ENCODE measurements at places on chromosomes 6 and 20.
A peak's percentile ranks its signal among the peaks of the same experiment; 100 is the strongest.

DNA sequence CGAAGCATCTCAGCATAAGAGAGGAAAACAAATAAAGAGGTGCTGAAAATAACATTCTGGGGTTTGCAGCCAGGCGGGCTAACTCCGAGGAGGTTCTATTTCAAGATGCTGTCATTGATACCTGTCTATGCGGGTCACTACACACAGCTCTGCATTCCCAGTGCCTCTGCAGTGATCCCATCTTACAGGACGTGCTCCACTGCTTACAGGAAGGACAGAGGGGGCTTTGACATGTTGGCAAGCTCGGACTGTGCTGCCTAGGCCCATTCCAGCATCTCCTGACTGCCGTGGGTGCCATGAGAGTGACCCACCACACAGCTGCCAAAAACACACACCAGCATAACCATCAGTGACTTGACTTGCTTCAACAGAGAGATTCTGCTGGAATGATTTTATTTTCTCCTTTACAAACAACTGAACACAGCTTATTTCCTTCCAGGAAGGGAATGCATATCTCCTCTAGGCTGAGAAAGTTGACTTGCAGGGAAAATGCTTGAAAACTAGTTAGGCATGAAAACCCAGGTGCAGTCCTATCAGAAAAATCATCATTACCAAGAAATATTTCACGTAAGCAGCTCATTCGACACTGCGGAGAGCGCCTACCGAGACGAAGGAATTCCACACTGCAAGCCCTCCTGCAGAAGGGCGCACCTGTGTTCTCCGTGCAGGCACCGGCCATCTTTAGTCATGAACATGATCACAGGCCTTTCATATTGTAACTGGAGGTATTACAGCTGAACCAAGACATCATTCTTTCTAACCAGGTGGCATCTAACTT, 62.5 kb downstream of the RAMACL start:
- peak; percentile 64 for DNase-seq

DNA sequence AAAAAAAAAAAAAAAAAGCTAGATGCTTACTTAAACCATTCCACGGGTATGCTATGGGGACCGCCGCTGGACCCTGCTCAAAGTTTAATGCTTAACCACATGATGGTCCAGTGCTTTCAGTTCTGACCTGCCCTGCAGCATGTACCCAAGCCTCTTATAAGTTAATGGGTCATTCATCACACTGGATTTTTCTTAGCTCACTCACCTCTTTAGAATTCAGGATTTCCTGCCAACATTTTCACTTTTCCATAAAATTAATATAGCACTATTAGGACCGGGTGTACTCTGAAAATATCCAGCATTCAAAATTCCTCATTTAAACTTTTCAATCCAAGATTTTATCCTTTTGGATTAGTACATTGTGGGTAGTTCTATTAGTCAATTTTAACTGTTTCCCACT, 140.8 kb downstream of the ALDH8A1 start:
- DNase-seq = no peak

- no peak for DNase-seq
Measured at GRCh38 chr6:162245830-162246420, 481.6 kb downstream of the PRKN start.

- no peak for DNase-seq
Measured at GRCh38 chr6:155313602-155314091, 637 bp downstream of the TFB1M start.

DNA sequence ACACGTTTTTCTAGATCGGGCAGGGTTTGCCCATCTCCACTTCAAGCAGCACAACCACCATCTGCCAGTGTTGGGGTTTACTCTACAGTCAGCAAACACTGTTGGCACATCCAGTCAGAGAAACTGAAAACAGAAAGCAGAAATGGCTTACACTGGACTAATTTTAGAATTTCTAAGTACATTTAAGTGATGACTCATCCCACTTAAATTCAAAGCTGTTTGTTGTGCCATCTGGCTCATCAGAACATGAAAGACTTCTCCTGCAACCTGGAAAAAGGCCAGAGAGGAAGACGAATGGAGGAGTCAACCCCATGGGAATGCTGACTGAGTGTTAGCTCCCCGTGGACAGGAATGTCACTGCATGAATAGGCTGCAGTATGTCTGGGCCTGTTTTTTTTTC, 21.8 kb downstream of the FAM209B start:
- no peak for DNase-seq

DNA sequence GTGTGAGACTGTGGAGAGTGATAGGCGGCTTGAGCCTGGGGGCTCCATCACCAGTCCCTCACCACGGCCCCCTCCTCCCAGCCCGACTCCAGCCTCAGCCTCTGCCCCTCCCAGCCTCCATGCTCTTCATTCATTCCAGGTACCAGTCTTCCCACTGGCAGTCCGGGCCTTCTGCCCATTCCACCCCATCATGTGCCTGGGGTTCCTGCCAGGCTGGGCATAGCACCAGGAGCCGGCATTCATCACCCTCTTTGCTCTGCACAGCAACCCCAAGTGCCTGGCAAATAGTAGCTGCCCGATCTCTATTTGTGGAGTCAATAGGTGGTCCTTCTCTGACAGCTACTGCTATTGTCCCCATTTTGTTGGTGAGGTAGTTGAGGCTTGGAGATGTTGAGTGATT, 39.6 kb upstream of the GTSF1L start:
- DNase-seq = no peak

DNA sequence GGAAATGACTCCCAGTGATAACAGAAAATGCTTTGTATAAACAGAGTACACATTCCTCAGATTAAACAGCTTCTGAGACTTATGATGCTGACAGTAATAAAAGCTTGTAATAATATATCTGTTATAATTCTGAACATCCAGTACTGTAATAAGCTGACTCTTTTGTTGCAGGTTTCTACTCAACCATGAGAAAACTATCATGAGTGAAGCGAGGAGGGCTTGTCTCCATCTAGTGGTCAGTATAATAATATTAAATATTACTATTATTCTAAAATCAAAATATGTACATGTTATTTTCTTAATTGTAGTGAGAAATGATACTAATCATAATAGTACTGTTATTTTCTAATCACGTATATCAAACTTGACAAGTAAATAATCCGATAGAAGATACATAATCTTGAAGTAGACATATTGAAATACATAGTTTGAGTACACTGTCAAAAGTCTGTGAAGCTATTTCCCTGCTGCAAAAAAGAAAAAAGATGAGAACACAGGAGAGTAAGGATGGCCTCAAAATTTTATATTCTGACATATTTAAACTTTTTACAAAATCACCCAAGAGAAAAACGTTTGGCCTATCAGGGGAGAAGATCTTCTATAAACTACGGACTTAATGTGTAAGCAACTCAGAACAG, 183.1 kb downstream of the MOXD1 start:
- no peak for DNase-seq

- no peak for DNase-seq
Measured at GRCh38 chr6:3724451-3725144, 26.9 kb downstream of the PXDC1 start.

DNA sequence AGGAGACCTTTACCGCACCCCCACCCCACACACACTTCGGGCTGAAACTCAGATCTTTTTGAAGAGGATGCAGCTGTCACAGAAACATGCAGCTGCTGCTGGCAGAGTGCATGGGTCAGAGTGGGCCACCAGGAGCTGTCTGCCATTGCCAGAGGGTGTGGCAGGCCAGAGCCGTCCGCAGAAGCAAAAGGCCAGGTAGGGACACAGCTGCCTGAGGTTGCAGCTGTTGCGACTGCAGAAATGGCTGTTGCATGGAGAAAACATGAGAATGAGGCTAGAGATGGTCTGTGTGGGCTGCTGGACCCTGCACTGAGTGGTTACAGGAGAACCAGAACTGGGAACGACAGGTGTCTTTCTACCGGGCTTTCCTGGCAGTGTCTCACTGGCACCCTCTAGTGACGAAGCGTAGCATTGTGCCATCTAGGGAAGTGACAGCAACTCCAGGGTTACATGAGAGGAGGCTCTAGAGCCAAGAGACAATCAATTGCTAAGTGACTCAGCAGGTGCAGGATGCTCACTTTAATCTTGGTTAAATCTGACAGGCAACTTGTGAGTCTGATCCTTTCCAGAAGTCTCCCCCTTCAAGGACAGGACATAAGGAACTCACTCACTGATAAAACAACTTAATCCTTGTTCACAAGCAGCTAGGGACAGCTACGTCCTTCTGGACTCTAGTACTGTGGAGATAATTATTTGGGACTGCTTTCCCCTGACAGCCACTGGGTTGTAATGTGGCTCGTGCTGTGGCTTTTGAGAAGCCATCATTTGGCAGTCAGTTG, 29.1 kb upstream of the SERPINB9 start:
- DNase-seq = peak; percentile 88

DNA sequence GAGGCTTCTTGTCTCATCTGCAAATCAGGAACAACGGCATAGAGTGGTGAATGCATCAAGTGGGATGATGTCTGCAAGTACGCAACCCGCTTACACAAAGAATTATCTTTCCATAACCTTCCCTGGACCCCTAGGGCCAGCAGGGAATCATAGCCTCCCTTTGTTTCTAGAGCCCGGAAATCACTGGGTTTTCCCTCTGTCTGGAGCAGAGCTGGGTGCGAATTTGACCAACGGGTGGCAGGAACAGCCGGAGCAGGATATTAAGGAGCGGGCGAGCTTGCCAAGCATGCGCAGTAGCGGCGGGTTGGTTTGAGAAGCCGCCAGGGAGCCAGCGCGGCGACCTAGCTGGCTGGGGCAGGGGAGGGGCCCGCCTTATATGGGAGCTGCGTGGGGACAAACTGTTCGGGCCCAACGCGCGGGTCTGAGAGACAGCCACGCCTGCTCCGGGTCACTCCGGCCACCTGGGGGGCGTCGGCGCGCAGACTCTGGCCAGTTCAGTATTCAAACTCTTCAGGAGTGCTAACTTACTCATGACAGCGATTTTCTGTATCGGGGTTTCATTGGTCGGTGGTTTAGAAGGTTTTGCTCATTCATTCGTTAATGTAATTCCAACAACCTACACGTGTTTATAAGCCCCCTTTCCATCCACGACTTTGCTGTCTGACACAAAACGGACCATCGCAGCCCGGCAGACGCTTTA, 1.6 kb upstream of the KIF16B start:
- DNase-seq = peak; percentile 96

DNA sequence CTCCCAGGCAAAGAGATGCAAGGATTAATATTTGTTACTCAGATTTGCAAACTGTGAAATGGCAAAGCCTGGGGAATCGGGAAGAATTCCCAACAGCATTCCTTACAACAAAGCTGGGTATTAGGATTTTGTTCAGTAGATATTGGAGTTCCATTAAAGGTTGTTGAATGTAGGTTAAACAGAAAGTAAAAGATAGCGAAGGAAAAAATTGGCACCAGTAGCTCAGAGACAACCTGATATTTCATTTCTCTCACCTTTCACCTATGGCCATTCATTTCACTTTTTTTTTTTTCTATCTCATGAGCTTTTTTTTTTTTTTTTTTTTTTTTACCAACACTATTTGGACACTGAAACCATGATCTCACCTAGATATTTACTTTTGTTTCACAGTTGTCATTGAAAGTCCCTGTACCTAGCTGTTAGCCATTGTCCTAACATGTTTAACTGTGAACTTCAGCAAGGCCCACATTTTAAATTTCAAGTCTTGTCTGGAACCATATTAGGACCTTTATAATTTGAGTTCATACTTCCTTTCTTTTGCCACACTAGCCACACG, 552.5 kb downstream of the HAO1 start:
- DNase-seq = no peak

GRCh38 chr20:34791289-34792020, 34.0 kb downstream of the NCOA6 start:
- no peak for DNase-seq

GRCh38 chr6:25556516-25556915, 95.5 kb upstream of the SCGN start:
- no peak for DNase-seq

- no peak for DNase-seq
Measured at GRCh38 chr6:108685970-108686369, 125.3 kb downstream of the FOXO3 start.

- no peak for DNase-seq
Measured at GRCh38 chr6:137870308-137870644, 3.2 kb downstream of the TNFAIP3 start.

DNA sequence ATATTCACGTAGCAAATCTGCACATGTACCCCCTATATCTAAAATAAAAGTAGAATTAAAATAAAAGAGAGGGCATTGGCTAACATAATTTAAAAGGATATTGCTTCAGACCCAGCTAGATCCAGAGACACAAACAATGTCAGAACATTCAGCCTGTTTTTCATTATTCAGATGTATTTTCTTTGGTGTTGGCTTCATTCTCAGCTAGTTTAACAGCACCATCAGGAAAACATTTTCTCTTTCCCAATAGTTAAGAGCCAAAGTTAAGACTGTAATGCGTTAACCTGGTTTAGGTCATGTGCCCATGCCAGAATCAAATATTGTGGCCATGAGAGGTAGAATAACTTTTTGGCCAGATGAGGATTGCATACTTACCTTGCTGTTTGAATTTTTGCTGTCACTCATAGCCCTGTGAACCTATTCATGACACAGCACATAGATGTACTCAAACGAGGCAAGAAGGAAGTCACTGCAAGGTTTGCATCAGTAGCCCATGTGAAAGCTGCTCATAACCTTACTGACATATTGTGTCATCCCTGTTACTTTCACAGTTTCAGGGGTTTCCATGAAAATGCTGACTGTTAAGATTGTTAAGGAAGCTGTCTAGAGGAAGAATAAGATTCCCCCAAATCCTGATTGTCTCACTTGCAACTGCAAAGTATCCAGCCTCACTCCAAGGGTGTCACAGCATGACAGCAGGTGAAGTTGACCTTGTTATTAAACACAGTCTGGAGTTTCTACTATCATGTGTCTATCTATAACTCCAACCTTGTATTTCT, 233.1 kb downstream of the PACRG start:
- no peak for DNase-seq

- DNase-seq = no peak
Measured at GRCh38 chr6:75220357-75220756, 14.5 kb upstream of the COL12A1 start.

DNA sequence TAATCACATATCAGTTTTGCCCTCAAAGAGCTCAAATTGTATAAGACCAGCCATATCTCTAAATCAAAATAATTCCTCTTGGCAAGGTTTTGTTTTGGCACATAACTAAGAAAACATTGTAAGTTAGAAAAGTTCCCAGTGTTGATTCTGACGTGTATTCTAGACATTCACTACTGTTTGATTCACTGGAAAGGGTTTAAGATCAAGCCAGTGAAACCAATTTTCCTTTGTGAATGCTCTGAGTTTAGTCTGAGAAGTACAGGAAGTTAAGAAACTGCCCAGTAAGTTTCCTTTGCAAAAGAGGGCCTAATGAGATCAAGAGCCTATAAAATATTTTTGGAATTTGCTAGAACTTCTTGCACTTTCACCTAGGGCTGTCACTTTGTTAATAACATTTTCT, 143.0 kb downstream of the FNDC1 start:
- DNase-seq = no peak

- peak; percentile 67 for DNase-seq
Measured at GRCh38 chr20:45218124-45218523, 3.0 kb upstream of the SEMG2 start.

DNA sequence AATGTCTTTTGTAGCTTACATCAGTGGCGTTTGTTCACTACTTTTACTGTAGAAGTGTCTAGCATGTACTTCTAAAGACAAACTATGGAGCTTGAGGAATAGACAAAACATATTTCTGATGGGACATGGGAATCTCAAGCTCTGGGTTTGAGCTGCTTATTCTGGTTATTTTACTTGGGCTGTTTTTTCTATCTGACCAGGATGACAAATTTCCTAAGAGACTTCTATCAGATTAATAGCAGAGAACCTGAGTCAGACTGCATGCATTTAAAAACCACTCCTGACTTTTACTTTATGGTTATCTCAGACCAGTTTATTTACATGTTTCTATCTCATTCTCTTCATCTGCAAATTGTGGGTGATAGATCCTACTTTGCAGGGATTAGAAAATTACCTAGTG, 1282.3 kb upstream of the GJE1 start:
- DNase-seq = no peak
